ENCODE measurements at places on chromosomes 1 and 21.
A peak's percentile ranks its signal among the peaks of the same experiment; 100 is the strongest.

DNA sequence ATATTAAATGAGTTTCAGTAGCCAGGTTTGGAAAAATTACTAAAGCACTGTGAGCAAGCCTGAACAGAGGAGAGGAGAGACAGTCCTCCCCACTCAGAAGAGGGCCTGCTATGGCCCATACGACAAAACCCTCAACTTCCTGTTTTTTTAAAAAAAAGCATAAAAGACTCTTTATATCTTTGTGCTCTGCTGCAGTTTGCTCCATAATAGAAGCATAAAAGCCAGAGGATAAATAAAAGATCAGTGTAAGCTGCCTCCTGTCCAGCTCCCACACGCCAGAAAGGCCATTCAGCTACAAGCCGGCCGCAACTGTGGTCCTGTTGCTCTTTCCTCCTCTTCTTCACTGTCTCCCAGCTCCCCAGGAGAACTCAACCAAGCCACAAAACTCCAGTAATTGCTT is 37.8 kb downstream of the NID1 start:
- DNase-seq: no peak

- no peak for DNase-seq
These were observed 54.4 kb upstream of the TRABD2B start for GRCh38 chr1:48051466-48052126.

- no peak for DNase-seq
These were observed 6.2 kb upstream of the CAMK1G start for GRCh38 chr1:209577346-209577745.

DNA sequence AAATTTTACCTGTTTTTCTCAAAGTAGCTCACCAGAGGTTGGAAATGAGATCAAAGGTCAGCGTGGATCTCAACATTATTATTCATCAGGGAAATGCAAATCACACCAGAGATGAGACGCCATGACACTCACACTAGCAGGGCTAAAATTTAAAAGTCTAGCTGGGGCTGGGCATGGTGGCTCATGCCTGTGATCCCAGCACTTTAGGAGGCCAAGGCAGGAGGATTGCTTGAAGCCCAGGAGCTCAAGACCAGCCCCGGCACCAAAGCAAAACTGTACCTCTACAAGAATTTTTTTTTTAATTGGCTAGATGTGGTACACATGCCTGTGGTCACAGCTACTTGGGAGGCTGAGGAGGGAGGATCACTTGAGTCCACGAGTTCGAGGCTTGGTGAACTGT is 41.4 kb upstream of the PCBP3 start:
- DNase-seq: no peak

DNA sequence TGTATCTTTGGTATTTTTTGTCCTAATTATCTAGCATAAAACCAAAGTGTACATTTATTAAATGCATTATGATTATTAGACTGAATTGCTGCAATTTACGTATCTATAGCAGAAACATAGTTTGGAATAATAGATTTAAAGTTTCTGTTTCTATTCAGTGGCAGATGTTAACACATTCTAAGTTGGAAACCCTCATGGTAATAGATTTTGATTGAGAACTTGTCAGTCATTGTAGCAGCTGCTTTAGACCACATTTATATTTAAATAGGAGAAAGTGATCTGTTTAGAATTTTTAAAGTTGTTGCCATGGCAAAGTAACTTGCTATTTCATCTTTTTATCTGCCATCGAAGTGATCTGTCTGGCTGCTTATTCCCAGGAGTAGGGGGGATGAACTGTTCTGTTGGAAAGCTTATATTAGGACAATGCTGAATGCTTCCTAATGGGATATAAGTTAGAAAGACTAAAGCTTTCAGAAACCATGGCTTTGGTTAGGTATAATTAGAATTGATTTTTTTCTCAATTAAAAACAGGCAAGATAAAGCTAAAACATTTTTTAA is 61.6 kb downstream of the HS2ST1 start:
- DNase-seq: no peak

DNA sequence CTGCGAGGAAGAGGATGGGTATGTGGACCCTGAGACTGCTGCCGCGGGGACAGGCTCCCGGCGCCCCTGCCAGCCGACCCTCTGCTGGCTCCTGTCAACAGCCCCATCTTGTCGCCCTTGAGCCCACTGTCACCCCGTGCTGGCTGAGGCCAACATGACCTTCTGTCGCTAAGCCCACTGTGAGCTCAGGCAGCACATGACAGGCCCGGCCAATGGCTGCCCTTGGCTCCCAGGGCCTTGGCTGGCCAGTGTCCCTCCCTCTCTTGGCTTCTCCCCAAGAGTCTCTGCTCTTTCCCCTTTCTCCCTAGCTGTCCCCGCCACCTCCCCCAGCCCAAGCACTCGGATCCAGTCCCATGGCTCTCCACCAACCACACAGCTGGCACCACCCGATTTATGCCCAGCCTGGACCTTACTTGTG is 3.5 kb downstream of the PEX10 start:
- DNase-seq: no peak

DNA sequence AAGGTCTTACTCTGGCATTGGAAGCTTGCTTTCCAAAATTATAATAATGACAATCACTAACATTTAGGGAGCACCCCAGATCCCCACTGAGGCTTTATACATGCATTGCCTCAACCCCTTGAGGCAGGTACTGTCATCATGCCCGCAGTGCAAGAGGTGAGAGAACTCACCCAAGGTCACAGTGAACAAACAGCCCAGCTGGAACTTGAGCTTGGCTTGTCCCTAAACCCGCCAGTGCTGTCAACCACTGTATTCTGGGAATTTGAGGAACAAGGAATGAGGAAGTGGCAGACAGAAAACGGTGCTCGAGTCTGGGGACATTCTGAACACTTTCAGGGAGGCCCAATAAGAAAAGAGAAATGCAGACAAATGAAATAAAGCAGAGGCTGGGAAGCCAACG is 34.6 kb upstream of the TLR5 start:
- no peak for DNase-seq

GRCh38 chr1:209586221-209586740 is 2.8 kb downstream of the CAMK1G start:
- no peak for DNase-seq

GRCh38 chr1:77048615-77049005 is 170.6 kb downstream of the PIGK start:
- no peak for DNase-seq

GRCh38 chr21:33395891-33396331 is 7.3 kb upstream of the IFNGR2 start:
- no peak for DNase-seq

DNA sequence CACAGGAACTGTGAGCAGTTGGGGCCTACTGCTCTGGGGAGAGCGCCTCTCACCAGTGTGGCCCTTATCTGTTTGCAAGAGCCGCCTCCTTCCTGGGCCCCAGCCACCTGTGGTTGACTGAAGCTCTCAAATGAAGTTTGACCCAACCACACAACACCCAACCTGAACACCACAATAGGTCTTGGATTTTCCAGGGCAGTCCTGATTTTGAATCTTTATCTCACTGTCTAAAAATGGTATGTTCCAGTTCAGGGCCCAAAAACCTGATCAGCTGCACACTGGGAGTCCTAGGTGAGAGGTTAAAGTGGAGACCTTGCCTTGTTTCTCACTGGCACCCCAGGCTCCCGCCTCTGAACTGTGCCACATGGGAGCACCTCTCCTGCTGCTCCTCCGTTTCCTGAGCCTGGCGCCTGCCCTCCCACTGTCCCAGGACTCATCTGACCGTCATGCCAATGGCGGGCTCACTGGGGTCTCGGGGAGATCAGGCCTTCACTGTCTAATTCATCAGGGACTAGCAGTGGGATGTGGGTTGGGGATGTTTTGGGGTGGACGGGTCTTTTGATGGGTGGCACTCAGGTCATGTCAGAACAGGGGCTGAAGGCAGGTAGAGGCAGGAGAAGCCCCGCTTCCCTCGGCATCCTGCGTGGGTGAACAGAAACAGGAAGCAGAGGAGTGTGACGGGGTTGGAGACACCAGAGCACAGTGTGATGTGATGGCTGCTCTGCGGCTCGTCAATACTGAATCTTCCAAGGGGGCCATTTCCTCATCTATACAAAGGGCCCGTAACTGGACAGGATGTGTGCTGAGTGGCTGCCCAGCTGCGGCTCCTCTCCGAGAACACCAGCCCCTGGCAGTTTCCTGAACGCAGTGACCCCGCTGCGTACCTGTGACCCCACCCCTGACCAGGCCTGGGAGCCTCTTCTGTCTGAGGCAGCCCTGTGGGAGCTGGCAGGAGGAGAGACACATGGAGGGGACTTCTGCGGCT is 59.6 kb upstream of the ITPKB start:
- no peak for DNase-seq

DNA sequence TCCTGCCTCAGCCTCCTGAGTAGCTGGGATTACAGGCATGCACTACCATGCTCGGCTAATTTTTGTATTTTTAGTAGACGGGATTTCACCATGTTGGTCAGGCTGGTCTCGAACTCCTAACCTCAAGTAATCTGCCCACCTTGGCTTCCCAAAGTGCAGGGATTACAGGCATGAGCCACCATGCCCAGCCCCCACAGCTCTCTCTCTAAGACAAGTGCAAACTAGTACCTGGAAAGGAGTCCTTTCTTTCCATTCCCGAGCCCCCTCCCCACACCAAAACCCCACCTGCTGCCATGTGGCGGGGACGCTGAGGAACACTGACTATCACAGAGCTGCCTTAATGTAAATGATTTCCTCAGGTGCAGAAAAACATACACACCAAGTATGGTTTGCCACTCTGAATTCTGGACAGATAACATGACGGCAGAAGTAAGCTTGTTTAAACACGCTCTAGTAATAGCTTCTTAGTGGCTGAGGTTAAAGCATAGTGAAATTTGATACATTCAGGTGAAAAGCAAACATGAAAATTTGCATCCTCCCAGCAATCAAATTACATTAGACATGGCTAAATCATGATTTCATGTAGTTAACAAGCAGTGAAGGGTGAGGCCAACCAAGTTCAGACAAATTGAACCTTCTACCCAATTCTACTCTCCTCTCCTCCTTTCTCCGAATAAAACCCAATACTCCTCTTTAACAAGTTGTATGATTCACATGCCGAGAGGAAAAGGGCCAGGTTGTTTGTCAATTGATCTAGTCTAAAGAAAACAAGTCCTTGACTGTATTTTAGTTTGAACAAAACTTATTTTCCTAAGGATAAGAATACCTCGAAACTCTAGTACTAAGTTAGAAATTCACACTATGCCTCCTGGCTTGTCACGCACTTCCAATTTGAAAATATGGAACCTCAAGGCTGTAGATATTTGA is 19.8 kb downstream of the ERRFI1 start:
- no peak for DNase-seq

GRCh38 chr1:158506369-158506987 is 34.5 kb downstream of the OR10R2 start:
- no peak for DNase-seq

GRCh38 chr1:38038861-38039260 is 7.7 kb downstream of the POU3F1 start:
- DNase-seq: no peak

- DNase-seq: no peak
These were observed 199.9 kb downstream of the LYPLAL1 start for GRCh38 chr1:219373616-219373935.

DNA sequence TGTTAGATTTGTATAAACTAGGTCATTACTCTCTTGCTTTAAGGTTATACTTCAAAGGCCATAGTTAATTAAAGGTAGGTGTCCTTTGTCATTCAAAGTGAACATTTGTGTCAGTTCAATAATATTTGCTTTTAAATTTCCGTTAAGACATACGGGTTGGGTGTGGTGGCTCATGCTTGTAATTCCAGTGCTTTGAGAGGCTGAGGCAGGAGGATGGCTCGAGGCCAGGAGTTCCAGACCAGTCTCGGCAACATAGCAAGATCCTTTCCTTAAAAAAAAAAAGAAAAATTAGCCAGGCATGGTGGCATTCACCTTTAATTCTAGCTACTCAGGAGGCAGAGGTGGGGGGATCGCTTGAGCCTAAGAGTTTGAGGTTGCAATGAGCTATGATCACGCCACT is 80.4 kb downstream of the KIF26B start:
- DNase-seq: peak; percentile 29

DNA sequence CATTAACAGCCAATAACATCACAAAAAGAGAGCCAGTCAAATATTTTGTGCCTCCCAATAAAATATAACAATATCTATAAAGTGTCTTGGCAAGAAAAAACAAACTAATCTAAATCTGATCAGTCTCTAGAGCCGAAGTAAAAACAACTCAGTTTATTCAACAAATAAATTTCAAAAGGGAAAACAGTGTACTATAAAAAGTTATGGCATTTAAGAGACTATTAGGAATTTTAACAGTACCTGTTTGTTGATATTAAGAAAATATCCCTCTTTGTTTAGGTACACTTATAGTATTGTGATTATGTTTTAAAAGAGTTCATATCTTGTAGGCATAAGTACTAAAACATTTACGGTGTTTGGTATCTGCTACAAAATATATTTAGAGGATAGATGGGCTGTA is 36.6 kb upstream of the C1orf53 start:
- no peak for DNase-seq

DNA sequence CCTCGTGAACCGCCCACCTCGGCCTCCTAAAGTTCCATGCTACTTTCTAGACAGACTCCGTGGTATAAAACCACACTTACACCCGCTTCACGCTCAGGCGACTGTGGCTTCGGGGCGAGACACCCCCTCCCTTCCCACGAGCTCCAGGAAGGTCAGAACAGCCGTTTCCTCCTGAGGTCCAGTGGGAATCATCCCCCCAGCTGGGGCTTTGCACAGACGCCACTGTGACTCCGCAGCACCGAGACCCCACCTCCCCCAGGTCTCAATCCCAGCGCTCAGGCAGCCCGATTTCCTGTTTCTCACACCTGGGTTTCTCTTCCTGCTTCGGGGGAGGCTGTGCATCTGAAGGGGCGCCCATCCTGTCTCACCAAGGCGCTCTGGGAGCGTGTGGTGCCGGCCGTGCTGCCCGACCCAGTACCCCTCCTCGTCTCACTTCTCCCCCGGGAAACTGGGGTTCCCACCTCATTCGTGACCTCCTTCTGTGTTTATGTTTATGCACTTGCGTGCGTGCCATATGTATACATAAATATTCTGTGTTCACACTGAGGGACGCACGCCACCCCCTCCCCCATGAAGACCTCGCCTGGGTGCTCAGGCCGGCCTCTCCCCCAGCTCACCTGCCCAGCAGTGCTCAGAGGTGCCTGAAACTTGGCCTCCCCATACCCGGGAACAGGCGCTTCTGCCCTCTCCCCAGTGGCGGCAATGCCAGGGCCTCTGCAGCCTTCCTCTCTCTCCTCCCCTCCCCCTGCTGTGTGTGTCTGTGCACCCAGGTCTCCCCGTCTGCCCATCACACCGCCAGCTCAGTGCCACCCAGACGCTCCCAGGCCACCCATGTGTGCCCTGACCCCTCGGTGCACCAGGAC is 14.6 kb downstream of the SLC35E2B start:
- DNase-seq: no peak

DNA sequence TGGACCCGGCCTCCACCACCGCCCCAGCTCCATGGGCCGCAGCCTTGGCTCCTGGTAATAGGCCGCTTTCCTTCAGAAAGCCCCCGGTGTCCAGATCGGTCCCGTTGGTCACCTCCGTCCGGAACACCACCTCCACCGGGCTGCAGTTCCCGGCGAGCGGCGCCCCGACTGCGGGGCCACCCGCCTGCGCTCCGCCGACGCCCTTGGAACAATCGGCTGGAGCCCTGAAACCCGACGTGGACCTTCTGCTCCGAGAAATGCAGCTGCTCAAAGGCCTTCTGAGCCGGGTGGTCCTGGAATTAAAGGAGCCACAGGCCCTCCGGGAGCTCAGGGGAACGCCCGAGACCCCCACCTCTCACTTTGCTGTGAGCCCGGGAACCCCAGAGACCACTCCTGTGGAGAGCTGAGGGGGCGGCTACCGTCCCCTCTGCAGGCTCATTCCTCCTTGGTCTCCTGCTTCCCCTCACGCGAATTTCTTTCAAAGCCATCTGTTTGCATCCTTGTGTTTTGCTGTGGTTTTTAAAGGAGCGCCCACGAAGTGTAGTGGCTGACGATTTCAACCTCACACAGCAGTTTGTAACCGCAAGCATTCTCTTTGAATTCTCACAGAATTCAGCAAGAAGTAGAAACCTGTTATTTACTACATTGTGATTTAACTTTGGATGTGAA is 6.0 kb downstream of the FCRLB start:
- no peak for DNase-seq

Data from lower leg skin (tissue), 4 donors.